GM12878 (cell line): ENCODE measurements at places on chromosomes 7 and 10.

- DNase-seq: no peak
These were observed 5.8 kb downstream of the PITX3 start for GRCh38 chr10:102235598-102235920.

DNA sequence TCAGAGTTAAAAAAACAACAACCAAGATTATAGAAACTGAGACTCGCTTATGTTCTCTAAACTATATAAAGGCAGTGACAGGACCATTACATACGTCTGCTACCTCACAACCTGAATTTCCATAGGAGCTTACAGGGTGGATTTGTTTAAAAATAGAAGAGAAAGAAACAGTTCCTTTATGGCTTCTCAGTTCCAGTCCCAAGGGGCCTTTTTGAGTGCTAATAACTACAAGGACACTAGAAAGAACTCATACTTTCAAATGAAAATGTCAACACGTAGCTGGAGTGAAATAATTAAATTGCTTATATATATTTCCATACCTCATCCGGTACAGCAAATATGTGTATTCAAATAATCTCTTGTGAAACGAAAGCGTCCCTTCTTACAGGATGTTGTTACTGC lies 19.7 kb downstream of the TSPAN12 start:
- peak; percentile 68 for DNase-seq

DNA sequence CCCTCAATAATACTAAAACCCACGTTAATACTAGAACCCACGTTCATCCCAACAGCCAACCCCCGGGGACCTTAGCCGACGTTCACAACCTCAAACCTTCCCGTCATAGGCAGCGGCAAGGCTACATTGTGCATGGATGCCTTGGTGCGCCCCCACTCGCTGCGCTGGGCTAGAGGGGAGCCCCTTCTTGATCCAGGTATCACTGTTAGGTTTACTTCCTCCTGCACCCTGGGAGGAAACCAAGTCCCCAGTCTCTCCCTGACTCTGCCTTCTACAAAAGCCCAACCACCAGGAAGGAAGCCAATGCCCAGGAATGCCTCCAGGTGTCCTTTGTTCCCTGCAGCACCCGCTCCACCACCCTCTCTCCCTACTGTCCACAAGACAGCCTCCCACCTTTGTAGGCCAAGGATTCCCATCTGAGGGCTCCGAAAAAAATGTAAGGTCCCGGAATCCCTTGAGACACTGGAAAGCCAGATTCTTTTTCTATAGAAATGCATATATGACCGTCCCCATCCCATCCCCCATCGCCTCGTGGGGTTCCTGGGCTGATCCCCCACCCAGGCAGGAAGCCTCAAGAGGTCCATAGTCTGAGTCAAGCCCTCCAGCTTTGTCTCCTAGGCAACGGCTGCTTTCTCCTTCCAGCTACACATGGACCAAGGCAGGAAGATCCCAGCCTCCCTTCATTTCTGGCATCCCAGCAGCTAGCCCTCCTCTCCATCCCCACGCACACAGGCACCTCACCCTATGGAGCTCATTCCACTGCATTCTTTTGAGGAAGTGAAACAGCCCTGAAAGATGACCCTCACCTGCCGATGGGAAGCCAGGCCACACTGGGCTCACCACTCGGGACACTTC lies 25.2 kb downstream of the CTBP2 start:
- DNase-seq: no peak

- no peak for DNase-seq
These were observed 242.1 kb downstream of the CDC14C start for GRCh38 chr7:49166441-49166840.

GRCh38 chr7:46107610-46108217 lies 186.6 kb upstream of the IGFBP3 start:
- no peak for DNase-seq

GRCh38 chr7:10708447-10708846 lies 265.2 kb upstream of the PHF14 start:
- no peak for DNase-seq

GRCh38 chr10:80501381-80501912 lies 36.3 kb upstream of the SH2D4B start:
- no peak for DNase-seq

DNA sequence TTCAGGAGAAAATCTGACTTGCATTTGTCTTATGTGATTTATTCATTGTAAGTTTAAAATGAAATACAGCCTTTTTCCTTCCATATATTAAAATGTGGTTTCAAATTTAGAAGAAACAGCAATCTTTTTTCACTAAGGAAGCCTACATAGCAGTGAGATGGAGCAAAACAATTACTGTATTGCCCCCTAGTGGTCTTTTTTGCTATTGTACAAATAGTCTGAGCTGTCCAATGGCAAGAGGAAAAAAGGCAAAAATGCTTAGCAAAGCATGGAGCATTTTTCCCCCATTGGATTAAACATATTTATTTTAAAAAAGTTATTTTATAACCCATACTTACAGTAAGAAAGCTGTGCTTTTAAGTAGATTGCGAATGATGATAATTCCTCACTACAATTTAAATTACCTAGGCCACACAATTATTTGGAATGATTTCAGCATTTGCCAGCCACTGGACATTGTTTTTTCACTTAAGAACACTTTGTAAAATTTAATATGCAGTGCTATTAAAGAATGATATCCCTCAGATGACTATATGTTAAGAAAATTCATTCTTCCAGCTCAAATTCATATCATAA lies 119.5 kb downstream of the CPED1 start:
- peak; percentile 11 for DNase-seq

DNA sequence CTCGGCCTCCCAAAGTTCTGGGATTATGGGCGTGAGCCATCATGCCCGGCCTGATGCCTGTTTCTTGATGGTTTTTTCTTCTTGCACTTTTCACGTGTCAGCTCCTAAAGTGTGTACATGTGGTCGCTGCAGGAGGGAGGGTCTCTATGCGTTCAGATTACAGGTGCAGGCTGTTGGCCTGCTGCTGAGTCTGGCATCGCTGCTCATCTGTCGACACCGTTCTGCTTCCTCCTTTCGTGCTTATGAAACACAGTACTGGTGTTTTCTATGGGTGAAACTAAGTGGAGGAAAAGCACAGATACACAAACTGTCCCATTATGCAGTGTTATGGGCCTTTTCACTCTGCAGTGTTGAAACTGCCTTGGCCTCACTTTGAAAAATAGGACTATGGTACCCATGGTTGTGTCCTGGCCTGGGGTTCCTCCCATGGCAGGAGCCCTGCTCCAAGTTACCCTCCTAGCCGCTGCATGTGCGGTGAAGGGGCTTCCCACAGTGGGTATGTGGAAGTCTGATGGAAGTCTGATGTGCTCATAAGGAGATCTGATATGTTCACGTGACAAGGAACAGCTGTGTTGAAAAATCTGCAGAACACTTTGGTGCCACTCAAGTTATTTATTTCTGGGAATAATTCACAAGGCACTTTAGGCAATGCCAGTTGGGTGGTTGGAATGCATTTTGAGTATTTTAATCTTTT lies 23.5 kb downstream of the OGDH start:
- no peak for DNase-seq

GRCh38 chr7:23334482-23335056 lies 35.4 kb downstream of the MALSU1 start:
- DNase-seq: no peak
